ENCODE measurements at places on chromosomes 1 and 21. TPM values are rescaled to one million over a fixed set of nuclear protein-coding genes. Genes with fewer than 3 reads are reported as not detected.
A peak's percentile ranks its signal among the peaks of the same experiment; 100 is the strongest.

The AURKAIP1 gene
- 71.2 TPM for polyA plus RNA-seq

- DNase-seq = no peak
Measured at GRCh38 chr1:183303901-183304300, 114.3 kb downstream of the NMNAT2 start.

DNA sequence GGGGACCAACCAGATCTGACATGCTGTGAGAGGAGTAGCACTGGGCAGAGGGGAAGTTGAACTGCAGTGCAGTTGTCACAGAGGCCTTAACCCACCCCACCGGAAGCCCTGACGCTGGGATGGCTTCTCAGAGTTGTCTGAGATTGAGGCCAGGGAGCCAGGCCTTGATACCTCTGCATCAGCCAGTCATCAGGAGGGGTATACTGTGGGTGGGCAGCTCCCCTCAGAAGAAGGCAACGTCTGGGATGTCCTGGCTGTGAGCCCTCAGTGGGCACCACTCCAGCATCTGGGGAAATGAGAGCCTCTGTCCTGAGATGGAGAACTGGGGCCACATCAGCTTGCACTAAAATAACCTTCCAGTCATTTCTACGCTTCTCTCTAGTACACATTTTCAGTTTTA lies 47.9 kb upstream of the BCAR3 start:
- no peak for DNase-seq

- no peak for DNase-seq
Measured at GRCh38 chr1:213651077-213651476, 336.7 kb upstream of the PROX1 start.

GRCh38 chr1:8427986-8428385 lies 110.1 kb downstream of the SLC45A1 start:
- no peak for DNase-seq

DNA sequence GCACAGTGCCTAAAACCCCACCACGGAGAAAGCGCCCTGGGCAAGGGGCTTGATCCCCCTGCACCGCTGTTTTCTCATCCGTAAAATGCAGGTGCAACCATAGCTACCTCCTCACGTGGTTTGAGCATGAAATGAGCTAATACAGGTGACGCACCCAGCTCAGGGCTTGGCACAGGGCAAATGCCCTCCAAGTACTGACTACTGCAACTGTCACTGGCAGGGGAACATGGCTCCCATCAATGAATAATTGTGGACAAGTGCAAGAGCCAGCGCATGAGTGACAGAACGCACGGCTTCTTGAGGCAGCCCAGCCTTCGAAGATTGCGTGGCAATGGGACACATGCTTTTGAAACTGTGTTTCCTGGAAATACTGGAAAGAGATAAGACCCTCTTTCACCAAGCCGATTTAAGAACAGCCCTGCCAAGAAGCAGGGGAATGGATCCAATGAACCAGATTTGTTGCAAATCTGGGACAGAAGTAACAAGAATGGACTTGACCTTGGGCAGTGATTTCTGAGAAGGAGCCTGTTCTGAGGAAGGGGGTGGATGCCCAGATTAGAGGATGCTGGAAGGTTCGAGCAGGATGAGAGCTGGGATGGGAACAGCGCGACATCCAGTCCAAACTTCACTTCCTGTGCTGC lies 92.8 kb upstream of the IFFO2 start:
- no peak for DNase-seq

DNA sequence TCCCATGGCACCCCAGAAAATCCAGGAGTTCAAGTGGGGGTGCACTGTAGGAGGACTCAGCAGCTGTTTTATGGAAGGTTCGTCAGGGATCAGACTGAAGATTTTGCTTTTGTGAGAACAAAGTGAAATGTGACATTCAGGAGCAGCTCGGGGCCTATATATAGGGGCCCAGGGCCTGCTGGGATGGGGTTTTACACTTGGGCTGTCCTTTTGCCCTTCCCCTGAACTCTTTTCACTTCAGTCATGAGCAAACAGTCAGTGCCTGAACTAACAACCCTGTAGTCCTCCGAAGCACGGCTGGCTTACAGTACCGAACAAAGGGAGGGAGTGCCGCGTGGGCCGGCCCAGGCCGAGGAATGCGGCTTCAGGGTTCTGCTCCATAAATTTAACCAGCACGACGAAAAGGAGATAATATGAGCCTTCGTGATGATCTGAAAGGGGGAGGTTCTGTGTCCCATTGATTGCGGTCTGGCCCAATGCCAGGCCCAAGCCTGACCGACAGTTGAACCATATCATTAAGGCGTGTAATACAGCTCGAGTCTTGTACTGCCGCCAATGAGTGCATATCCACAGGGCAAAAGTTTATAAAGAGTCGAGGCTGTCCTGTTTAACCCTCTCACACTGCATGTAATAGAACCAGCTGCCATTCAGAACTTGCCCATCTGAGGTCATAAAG lies 139.9 kb downstream of the DHRS3 start:
- DNase-seq = peak; percentile 99

DNA sequence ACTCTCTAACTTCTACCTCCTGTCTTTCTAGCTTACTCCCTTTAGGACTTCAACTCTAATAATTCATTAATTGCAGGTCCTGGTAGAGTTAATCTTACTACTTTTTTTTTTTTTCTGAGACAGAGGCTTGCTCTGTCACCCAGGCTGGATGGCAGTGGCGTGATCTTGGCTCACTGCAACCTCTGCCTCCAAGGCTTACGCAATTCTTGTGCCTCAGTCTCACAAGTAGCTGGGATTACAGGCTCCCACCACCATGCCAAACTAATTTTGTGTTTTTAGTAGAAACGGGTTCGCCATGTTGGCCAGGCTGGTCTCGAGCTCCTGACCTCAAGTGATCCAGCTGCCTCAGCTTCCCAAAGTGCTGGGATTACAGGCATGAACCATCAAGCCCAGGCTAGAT lies 15.7 kb downstream of the BTBD8 start:
- DNase-seq = no peak

DNA sequence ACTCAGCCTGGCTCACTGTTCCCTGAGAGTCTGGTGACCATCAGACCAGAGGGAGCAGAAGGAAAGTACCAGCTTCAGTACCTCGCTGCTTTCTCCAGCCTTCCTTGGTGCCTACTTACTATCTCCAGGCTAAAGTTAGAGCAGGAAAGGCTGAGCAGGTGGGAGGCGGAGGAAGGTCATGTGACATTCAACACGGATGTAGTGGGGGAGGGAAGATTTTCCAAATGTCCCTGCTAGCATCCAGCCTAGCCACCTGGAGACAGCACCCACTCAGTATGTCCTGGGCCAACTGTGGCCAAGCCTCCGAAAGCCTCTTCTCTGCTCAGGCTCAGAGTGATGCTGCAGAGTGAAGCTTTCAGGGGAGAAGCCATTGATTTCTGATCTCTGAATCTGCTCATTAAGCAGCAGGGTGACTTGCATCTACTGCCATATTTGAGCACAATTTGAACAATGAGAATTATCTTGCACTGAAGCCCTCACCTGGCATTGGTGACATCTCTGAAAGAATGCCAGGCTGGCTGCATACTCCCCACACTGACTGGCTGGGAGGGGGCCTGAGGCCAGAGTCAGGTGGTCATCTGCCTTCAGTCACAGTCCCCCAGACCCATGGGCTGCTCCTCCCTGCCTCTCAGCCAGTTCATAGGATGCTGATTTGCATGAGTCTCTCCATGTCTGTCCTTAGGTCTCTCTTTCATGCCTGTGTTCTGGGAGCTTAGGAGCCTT lies 86.2 kb downstream of the KCND3 start:
- DNase-seq = no peak

GRCh38 chr1:36471830-36472641 lies 7.9 kb upstream of the MRPS15 start:
- no peak for DNase-seq

DNA sequence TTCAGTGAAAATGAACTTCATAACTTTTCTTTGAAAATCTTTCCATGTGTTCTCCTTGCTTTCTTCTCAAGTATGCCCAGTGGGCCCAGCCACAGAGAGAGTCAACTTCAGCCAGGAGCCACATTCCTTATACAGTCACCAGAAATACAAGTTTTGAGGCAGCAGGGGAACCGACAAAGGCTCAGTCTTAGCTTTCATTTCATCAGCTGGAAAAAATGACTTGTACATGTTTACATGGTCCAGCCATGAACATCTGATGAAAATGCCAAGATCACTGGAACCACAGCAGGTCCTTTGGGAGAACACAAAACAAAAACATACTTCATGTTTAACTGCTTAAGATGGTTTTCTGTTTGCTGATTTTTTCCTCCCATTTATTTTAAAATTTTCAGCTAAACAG lies 72.5 kb downstream of the SYDE2 start:
- no peak for DNase-seq

DNA sequence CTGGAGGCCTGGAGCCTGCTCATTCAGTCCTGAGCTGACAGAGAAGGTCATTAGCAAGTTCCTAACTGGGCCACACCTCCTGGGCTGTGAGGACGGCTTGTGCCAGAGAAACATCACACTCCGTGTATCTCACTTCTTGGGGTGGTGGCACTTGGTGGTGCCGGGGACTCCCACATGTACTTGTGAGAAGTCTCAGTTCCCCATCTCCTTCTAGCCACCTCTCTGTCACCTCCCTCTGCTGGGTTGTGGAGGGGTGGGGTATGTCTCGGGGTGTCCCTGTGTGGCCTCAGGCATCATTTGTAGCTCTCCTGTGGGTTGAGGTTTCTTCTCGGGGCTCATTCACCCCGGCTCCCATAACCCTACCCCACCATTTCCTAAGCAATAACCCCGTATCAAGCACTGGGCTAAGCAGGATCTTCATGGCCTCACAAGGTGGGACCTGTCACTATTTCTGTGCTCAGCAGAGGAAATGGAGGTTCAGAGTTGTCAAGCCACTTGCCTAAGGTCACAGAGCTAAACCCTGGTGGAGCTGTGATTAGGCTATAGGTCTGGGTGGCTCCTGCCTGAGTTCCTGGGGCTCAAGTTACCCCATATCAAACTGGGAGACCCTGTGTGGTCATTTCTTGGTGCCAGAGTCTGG lies 62.5 kb downstream of the UBIAD1 start:
- no peak for DNase-seq

DNA sequence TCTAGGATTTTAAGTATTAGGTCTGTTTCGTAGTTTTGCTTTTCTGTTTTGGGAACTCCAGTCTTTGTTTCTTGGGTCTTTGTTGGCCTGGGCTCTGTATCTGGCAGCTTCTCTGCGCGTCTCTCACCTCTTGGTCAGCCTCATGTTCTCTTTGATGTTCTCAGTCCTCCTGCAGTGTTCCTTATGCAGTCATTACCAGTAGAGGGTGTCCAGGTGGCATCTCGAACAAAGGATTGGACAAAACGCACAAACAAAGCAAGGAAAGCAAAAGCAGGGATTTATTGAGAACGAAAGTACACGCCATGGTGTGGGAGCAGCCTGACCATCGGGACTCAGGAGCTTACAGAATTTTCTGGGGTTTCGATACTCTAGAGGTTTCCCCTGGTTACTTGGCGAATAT lies 133.7 kb upstream of the COL6A1 start:
- no peak for DNase-seq

- DNase-seq = no peak
Measured at GRCh38 chr1:23643736-23644554, 47.7 kb upstream of the RPL11 start.

- DNase-seq = no peak
Measured at GRCh38 chr1:240090957-240091600, 604 bp upstream of the FMN2 start.

DNA sequence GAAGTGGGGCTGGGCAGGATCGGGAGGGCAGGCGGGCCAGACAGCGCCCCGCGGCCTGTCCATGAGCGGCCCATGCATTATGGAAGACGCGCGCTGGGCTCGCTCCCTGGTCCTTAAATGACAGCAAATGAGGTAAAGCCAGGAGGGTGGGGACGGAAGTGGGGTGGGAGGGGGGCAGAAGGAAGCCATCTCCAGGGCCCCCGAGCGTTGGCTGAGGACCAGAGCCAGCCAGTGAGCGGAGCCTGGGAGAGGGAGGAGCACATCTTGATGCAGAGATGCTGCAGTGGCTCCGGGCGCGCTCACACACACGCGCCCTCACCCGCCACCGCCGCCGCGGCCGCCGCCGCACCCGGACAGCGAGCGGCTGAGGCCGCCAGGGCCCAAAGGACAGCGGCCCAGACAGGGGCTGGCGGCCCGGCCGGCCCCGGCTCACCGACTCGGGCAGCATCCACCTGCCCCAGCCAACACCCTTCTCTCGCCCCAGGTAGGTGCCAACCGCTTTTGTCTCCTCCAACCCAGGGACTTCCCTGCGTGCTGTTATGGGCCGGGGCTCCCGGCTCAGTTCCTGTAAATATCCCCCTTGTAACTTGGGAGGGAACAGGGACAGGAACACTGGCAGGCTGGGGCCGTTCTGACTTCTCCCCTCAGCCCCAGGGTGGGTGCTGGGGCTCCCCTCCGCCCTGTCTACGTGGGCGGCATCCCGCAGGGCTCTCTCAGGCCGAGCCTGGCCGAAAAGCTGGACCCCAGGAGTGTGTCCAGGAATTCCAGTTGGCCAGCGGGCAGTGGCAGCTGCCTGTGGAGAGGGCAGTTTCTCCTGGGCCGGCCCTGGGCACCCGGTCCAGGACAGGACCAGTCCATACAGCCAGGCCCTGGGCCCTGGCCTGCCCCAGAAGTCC lies at the start of gene CNTN2:
Gene CNTN2, plus strand, starts transcription at position 302 of the 896 bp plus-strand sequence. CDS start 9,974 bp downstream, outside the sequence.
- no peak for DNase-seq

Measured in AG04450 (cell line).